Activated naive CD4-positive, alpha-beta T cell treated with Interleukin-2 at 50 U/mL for 16 hours (primary cell): ENCODE measurements at places on chromosomes 16 and 17.

DNA sequence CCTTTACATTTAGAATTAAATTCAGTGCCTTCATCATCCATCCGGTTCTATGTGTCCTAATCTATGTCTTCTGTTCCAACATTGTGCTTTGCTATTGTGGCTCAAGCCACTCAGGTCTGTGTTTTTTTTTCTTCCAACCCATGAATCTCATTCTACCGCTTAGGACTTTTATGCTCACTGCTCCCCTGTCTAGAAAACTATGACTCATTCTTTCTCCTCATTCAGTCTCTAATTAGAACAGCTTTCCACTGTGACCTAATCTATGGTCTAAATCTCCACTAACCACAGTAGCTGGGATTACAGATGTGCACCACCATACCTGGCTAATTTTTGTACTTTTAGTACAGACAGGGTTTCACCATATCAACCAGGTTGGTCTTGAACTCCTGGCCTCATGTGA, 418.7 kb downstream of the KCNJ2 start:
- DNase-seq: no peak

GRCh38 chr17:18921912-18922451, 30.0 kb upstream of the SLC5A10 start:
- DNase-seq: no peak

DNA sequence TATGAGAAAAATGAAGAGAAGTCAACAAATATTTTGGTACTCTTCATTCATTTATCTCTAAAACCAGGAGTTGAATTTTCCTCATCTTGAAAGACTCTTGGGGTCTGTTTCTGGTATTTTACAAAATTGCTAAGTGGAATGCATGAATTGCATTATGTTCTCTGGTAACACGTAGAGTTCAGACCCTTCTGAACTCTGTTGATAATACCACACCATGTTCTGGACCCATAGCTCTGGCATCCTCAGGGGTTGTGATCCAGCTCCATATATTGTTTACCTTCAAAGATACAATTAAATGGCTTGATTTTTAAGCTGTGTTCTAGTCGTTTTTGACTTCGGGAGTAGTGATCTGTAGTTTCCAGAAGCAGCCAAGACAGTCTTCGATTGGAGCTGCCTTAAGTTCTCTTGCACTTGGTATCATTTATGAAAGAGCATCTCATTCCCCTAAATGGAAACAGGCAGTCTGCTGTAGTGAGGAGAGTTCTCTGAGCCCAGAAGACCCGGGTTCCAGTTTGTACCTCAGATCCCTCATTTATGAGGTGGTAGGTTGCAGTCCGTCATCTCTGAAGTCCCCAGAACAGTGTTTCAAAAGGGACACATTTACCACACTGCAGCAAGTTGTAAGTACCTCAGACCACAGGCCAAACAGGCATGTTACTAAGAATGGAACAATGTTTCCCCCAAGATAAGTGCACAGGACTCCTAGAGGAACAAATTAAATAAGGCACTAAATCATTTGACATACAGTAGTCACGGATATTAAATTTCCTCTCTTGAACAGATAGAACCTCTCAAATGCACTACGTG, 9.6 kb downstream of the PSMD7 start:
- DNase-seq: no peak

GRCh38 chr17:78359321-78359996, 418 bp downstream of the SOCS3 start:
- DNase-seq: peak; percentile 48

DNA sequence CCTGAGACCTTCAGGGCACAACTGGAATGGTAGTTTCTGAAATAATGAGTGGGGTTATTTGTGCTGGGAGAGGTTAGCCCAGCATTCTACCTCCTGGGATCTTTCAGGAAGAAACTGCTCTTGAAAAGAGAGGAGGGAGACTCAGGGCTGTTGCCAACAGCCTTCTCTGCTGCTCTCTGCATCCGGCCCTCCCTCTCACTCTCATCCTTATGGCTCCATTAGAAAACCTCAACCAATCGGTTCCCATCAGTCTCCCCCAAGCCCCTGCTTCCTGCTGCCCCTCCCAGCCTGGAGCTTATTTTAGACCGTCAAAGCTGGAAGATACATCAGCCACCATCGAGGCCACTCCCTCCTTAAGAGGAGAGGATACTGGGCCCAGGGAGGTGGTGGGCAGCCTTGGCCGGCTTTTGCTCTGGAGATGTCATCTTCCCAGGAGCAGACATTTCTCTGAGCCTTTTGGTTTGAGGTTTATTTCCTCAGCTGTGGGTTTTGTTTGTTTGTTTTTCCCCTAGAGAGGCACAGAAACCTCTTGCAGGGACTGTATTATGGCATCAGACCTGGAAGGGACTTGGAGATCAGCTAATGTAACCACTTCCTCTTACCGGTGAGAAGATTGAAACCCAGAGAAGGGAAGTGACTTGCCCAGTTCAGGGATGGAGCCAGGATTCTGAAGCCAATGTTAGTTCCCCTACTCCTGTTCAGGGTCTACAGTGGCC, 2.7 kb downstream of the MPRIP start:
- DNase-seq: no peak

- DNase-seq: no peak
Observed at GRCh38 chr16:71727551-71728324, 3.2 kb upstream of the PHLPP2 start.

GRCh38 chr16:31106509-31107464, 1.4 kb upstream of the BCKDK start:
- no peak for DNase-seq

DNA sequence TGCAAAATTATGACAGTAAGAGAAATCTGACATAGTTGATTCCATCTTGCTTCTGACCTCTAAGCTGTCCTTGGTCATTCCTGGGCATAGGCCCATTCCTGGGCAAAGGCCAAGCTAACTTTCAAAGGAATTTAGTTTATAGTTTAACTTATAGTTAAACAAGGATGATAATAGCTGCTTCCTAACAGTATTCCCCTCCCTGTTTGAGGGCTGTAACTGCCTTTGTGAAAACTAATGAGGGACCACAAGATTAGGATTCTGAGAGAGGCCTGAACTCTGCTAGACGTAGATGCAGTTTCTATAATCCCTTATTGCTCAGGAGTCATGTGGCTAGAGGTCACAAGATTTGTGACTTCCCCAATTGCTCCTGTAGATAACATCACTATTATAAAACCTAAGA, 80.2 kb upstream of the ASIC2 start:
- DNase-seq: no peak

DNA sequence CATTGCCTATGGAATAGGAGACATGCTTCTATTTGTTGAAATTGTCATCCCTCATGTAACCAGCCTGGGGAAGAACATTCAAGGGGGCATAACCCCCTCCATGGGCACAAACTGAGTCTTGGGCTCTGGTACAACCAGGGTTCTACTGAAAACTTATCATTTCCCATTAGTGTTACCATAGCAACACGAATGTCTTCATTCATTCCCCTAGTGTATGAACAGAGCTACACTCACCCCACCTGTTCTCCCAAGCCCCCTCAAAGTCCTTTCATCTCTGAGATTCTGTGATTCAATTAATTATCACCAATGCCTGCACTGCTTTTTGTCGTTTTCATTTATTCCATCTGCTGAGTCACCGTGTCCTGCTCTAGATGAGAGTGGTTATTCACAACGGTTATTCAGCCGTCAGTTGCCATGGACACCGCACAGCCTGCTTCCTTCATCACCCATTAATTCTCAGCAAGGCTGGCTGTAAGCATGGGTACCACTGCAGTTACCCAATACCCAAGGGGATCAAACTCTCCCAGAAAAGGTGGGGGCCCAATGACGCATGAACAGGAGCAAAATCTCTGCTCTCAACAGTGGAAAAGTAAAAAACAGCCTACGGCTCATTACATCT, 1.6 kb upstream of the GAST start:
- DNase-seq: no peak

GRCh38 chr16:11071829-11072228, 127.5 kb downstream of the CLEC16A start:
- DNase-seq: no peak

DNA sequence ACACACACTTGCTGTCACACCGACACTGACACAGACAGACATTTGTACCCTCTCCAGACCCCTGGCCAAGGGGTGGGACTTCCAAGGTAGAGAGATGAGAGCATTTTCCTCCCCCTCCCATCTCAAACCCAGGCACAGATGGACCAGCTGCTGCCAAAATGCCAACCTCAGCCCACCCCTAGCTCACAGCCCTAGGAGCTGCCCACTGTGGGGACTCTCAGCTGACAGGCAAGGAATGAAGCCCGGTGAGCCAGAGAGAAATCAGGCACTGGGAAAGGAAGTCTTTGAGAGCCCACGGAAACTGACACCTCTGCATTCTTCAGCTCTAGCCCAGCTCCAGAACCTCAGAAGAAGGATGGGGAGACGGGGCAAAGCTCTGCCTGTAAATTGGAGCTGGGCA, 2.8 kb downstream of the ETV4 start:
- no peak for DNase-seq
